ENCODE measurements at places on chromosomes 12 and 14. TPM values are rescaled to one million over a fixed set of nuclear protein-coding genes. Genes with fewer than 3 reads are reported as not detected.

Gene RHOF
- total RNA-seq, result 137 TPM

Gene APOF
- total RNA-seq, result not detected

Gene RIPK3
- 63.5 TPM for total RNA-seq

Gene VWF
- total RNA-seq, result 0.03 TPM

Gene SRRM4
- not detected for total RNA-seq

Gene AKAP5
- 0.14 TPM for total RNA-seq

Gene PDE3A
- not detected for total RNA-seq

Gene RXYLT1
- 15.1 TPM for total RNA-seq

Gene SRGAP1
- not detected for total RNA-seq

Gene UNG
- 19.5 TPM for total RNA-seq

Gene CDKN3
- total RNA-seq, result 1.1 TPM

Gene TNS2
- 7.2 TPM for total RNA-seq

Gene HNF1A
- not detected for total RNA-seq

- no peak for DNase-seq
Measured at GRCh38 chr12:6626654-6627283, 9.0 kb downstream of the LPAR5 start.

GRCh38 chr14:101478096-101478495, 83.2 kb upstream of the DIO3 start:
- DNase-seq, result no peak

- DNase-seq, result no peak
Measured at GRCh38 chr14:102583726-102584125, 8.7 kb upstream of the RCOR1 start.

DNA sequence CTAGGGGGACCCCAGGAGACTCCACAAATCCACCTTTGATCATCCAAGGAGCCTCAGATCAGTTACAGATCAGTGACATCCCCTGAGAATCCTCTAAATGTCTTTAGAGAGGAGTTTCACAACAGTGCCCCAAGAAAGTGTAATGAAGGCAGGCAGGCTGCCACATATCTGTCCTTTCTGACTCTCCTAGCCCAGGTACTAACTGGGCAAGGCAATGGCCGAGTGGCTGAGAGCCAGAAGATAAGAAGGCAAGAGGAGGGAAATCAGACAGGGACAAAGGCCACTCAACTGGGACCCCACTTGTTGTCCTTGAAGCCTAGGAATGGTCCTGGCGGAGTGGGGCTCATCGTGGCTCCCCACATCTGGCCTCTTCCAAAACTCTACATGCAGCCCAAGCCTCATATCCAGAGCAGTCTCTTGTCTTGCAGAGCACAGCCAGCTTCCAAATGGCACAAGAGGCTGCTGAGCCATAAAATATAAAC, 11.6 kb downstream of the ACTN1 start:
- DNase-seq, result no peak

GRCh38 chr14:104532191-104532555, 47.4 kb upstream of the C14orf180 start:
- no peak for DNase-seq

DNA sequence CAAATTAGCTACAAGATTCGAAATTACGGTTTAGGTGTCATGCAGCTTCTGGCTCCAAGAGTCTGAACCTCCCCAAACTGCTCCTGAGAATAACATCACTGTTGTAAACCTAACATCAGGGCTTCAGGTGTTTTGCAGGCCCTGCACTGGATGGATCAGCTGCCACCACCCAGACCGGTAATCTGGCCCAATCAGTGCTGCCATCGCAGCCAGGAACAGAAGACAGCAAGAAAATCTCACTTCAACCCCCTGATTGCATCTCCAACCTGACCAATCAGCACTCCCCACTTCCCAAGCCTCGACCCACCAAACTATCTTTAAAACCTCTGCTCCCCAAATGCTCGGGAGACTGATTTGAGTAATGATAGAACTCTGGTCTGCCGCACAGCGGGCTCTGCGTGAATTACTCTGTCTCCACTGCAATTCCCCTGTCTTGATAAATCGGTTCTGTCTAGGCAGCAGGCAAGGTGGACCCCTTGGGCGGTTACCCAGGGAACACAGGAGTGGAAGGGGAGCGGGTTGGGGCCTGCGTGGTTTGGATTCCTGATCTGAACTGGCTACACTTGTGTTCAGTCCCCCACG, 268.5 kb upstream of the SFSWAP start:
- no peak for DNase-seq

DNA sequence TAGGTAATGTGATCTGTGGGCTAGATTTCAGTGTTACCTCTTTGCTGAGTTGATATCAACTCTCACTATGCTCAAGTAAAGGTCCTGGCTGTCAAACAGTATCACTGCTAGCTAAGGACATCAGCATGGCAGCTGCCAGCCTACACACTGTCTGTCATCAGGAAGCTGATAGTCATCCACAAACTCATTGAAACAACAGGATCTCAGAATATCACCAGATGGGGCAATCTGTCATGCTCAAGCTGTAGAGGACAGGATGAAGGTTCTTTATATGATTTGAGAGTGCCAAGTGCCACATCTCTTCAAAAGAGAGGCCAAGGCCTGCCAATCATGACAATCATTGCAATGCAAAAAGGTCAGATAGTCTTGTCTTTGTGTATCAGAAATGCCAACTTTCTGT, 811.5 kb upstream of the SEL1L start:
- DNase-seq, result no peak

DNA sequence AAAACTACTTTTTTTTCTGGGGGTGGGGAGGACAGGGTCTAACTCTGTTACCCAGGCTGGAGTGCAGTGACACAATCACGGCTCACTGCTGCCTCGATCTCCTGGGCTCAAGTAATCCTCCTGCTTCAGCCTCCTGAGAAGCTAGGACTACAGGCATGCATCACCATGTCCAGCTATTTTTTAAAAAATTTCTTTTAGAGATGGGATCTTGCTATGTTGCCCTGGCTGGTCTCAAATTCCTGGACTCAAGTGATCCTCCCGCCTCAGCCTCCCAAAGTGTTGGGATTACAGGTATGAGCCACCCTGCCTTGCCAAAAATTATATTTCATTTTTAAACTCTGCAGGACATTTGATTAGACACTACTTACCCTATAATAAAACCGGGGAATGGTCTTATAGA, 5.5 kb downstream of the PPP2R3C start:
- DNase-seq, result no peak

- DNase-seq, result no peak
Measured at GRCh38 chr14:88386256-88386794, 868 bp downstream of the SPATA7 start.

DNA sequence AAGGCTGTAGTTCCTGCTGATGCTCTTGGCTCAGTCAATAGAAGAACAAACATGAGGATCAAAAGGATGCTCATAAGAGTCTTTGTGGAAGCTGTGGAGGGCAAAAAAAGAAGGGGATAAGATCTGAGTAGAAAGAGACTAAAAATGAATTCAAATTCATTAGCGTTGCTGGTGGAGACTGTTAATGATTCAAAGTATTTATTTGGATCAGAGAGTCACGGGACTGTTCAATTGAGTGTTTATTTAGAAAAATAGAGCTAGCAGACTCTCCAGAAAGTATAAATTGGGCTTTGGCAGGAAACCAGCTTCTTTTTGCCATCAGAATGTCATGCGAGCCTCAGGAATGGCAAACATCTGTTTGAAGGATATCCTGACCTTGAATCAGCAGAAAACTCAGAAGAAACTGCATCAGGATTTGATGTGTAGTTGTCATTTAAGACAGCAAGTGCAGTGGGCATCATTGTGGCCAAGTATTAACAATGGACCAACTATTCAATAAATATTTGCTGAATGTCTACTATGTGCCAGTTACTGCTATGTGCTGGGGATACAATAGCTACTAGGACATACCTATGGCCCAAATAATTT, 126.4 kb downstream of the TBC1D30 start:
- no peak for DNase-seq

DNA sequence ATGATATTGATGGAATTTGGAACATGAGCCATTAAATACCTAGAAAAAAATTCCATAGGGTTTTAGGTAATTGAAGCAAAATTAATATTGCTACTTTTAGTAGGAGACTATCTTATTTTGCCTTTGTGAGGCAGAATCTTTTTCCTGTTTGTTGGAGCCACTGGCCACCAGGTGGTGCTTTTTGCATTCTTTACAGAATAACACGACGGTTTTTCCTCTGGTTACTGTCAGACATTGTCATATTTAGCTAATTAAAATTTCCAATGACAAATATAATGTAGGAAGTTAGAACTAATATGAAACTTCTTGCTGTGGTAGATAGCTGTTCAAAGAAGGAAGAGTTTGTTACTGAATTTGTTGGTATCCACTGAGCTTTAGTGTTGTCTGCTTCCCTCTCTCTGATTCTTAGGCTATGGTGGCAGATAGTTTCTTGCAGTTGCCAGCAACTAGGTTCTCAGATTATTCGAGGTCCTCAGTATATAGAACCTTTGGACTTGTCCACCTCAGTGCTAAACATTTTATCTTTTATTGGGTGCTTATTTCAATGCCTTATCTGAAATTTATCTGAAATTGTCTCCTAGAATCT, 25.7 kb downstream of the RAB21 start:
- peak; percentile 40 for DNase-seq

DNA sequence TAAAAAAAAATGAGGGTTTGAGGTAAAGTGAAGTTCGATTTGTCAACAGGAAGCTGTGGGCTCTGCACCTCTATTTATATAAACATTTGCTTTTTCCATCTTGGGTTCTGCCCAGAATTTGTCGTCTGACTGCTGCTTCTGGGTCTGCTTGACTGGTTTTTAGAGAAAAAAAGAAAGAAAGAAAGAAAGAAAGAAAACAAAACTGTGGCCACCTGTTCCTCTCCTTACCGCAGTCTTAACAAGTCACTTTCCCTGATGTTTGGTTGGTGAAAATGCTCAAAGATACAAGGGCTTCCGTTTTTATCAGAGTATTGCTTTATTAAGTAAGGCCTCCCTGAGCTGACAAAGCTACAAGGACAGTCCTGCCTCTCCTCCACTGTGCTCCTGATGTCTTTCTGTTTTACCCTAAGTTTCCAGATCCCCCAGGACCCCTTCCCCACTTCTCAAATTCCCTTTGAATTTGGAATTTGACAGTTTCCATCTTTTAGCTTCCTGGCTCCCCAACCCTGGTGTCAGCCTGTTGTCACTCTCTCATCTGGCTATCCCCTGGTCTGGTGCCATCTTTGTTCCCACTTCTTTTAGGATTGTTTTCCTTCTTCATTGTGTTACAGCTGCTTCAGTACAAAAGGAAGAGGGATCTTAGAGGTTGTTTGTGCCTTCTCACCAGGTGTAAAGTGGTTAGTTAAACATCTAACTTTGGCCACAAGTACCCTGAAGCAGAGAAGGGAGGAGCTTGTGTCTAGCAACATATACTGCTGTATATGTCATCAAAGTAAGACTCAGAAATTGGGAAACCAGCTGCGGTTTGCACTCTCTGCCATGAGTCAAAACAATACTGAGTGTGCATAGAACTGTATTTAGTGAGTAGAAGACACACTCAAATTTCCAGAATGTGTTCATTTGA, 18.0 kb downstream of the MFAP5 start:
- peak; percentile 59 for DNase-seq

DNA sequence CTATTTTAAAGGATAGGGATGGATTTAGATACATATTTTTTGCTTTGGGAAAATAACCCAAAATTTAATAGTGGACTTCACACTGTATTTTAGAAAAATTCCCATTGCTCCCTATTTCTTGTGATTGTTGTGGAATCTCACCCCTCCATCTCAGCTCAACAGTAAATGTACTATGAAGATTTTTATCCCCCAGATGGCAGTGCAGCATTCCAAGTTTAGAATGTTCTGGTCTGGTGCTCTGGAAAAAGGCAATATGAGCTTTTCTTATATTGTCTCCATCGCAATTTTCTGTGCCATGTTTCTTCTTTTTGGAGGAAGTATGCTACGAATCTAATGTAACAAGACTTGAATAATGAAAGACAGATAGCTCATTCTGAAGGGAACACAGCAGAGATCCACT, 471.7 kb upstream of the SYT1 start:
- no peak for DNase-seq

DNA sequence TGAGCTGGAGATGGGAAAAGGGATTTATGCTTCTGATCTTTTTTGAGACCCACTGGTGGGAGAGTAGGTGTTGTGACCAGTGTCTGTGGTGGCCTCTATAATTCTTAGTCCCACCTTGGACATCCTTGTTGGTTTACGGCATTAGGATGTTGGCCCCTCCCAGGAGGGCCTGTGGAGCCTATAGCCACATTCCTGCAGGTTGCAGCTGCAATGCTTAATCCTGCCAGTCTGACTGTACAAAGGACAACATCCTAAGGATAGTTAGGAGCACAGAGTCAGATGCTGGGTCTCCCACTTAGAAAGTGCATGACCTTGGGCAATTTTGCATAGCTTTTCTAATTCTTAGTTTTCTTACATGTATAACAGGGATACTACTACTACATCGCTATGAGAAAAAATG, 150.9 kb upstream of the SLC38A2 start:
- no peak for DNase-seq

GRCh38 chr14:56617084-56617483, 37.5 kb downstream of the TMEM260 start:
- no peak for DNase-seq

- DNase-seq, result peak; percentile 95
Measured at GRCh38 chr12:6953442-6954315, 2.5 kb downstream of the PTPN6 start.

DNA sequence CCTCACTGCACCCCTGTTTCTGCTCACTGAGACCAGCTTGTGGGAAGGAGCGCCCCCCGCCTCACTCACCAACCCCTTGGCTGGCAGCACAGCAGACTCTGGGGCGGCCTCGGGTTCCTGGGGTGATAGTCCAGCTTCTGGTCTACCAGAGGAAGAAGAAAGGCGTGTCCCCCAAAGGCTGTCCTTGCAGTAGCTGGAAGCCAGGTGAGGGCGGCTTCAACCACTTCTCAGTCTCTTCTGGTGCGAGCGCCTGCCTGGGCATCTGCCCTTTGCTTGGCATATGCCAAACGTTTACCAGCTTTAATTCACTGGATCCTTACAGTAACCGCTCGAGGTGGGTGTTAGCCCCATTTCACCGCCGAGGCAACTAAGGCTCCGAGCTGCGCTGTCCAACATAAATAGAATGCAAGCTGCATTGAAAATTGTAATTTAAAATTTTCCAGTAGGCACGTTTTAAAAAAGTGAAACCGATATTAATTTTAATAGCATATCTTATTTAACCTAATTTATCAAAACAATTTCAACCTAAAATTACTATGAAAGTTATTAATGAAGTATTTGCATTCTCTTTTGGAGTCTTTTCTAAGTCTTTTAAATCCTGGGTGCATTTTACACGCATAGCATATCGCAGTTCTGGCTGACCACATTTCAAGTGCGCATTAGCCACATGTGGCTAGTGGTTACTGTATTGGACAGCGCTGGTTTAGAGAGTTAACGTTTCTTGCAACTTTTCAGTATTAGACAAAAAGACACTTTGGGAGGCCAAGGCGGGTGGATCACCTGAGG, 872 bp downstream of the FAM177A1 start:
- peak; percentile 60 for DNase-seq

GRCh38 chr14:91282954-91283645, 38.6 kb upstream of the GPR68 start:
- DNase-seq, result no peak

GRCh38 chr12:92416385-92416812, 270.8 kb upstream of the BTG1 start:
- DNase-seq, result no peak
